ENCODE measurements at places on chromosomes 6 and 20.

GRCh38 chr20:59589086-59589684, 15.2 kb upstream of the PHACTR3 start:
- DNase-seq, result no peak

DNA sequence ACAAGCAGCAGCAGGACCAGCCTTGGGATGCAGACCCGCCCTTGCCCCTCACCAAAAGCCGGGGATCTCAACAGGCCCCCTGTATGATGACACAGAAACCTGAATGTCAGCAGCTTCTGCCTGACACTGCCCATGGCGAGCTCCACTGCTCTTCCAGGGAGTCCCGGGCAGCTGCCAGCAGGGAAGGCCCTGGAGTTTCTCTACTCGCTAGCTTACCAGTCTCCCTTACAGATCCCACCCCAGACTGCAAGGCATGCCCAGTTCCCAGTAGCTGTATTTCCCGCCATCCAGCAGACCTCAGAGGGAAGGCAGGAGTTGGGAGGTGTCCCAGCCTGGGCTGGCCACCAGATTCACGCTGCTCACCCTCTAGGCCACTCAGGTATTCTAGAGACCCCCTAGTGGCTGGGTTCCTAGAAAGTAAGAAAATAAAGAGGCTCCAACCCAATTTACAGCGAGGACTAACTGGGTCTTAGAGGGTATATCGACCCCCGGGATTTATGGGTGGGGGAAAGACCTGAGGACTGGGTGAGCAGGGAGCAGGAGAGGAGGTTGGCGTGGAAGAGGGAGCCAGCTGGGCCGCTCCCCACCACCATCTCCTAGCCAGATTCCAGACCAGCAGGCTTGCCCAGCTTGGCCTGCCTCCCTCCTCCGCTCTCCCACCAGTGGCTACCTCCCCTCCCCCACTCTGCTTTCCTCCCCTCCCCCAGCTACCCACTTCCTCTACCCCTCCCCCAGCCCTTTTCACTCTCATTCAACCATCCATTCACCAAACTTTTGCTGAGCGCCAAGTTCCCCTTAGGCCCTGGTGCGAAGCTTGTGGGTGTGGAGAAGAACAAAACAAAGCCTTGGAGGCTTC, 9.7 kb upstream of the HMGA1 start:
- no peak for DNase-seq

GRCh38 chr20:17189976-17190695, 36.7 kb upstream of the PCSK2 start:
- no peak for DNase-seq

- no peak for DNase-seq
Observed at GRCh38 chr6:151916680-151917164, 109.2 kb downstream of the ESR1 start.

Data from stimulated activated CD4-positive, alpha-beta T cell treated with anti-CD3 and anti-CD28 coated beads, Interleukin-15, amount 100 ng/mL, for 1 hour (primary cell).